NCI-H526 (cell line): ENCODE measurements at places on chromosomes 2 and 18.

GRCh38 chr18:31451625-31452024 lies 4.1 kb downstream of the DSG3 start:
- no peak for DNase-seq

- no peak for DNase-seq
Observed at GRCh38 chr2:269356-270030, 4.7 kb downstream of the ACP1 start.

- DNase-seq: no peak
Observed at GRCh38 chr18:36275561-36275960, 22.0 kb upstream of the FHOD3 start.

- no peak for DNase-seq
Observed at GRCh38 chr2:60556175-60556574, 2.7 kb upstream of the BCL11A start.

DNA sequence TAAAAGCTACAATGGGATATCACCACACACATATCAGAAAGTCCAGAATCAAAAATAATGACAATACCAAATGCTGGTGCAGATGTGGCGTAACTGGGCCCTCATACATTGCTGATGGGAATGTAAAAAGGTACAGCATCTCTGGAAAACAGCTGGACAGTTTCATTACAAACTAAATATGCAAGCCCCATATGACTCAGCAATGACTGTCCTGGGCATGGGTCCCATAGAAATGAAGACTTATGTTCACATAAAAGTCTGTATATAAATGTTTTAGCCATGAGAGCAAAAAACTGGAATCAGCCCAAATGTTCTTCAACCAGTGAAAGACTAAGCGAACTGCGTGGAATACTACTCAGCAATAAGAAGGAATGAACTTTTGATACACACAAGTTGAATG lies 56.7 kb downstream of the ALPK2 start:
- DNase-seq: no peak

DNA sequence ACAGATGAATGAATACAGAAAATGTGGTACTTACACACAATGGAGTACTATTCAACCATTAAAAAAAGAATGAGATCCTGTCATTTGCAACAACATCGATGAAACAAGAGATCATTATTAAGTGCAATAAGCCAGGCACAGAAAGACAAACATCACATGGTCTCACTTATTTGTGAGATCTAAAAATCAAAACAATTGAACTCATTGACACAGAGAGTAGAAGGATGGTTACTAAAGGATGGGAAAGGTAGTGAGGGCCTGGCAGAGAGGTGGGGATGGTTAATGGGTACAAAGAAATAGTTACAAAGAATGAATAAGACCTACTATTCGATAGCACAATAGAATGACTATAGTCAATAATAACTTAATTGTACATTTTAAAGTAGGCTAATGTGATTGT lies 393.5 kb downstream of the SATB2 start:
- DNase-seq: no peak

DNA sequence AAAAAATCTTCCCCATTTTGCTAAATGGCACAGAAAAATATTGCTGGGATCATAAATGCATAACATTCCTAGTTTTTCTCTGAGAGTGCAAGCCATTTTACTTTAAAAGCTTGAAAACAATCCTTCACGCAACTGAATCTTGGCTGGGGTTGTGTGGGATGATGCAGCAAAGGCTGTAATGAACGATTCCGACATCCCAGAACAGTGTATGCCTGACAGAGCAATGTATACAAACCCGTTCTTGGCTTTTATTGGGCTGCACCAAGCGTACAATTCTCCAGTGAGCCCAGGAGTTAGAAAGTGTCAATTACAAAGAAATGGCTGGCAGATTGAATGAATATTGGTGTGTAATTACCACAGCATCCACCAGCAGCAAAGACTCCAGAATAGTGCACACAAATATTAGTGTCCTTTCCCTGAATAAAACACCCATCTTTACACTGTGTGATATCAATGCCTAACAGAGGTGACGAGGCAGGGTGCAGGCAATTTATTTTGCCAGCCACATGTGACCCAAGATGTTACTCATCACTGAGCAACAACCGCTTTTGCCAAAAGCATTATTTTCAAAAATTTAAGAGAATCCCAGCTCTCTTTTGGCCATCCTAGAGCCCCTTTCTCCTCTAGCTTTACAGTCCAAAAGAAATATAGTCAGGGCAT lies 578.6 kb upstream of the CHAC2 start:
- DNase-seq: no peak

- no peak for DNase-seq
Observed at GRCh38 chr2:134465228-134466105, 211.6 kb downstream of the MGAT5 start.

GRCh38 chr18:79343567-79344207 lies 52.0 kb upstream of the NFATC1 start:
- DNase-seq: no peak

DNA sequence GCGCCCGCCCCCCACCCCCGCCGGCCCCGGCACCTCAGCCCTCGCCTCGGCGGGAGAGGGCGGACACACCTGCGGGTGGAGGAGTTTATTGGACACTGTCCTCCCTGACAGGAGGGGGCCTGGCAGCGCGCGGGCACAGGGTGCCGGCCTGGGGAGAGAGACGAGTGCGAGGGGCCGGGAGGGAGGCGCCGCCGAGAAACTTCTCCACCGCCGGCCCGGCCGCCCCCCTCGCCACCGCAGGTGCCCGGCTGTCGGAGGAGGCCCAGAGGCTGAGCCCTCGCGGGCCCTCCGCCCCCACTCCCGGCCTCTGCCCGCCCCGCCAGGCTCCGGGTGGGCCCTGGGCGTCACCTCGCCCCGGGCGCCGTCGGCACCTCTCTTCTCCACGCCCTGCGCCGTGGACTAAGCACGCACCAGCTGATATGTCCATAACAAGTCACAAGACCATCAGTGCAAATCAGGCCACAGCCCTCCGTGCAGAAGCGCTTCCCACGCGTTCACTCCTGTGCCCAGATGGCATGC lies 311.3 kb downstream of the CELF4 start:
- DNase-seq: no peak

- no peak for DNase-seq
Observed at GRCh38 chr2:197159661-197160211, 150.8 kb downstream of the ANKRD44 start.

- no peak for DNase-seq
Observed at GRCh38 chr18:57785751-57786437, 17.2 kb downstream of the ATP8B1 start.

- DNase-seq: no peak
Observed at GRCh38 chr2:238227587-238228032, 12.2 kb downstream of the HES6 start.

DNA sequence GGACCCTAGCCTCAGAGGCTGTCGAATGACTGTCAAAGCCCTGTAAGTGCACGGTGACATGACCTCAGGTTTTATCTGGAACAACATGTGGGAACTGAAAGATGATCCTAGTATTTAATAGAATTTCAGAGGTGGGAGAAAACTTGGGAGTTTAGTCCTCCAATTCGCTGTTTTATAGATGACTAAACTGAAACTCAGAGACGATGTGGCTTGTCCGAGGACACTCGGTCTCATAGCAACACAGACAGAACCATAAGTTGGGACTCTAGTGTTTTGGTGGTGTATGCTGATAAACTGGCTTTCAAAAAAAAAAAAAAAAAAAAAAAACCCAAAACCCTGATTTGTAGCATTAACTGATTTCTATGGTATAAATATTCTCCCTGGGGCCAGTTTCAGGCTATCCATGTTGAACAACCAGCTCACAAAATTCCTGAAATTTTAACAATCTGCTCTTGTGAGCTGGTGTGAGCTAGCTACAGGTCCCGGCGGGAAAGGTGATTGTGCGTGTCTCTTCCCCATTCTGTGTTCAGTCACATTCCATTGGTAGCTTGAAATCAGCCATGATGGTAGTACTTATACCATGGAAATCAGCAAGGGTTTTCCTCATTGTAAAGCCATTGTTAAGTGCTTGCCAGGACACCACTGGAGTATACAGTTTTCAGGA lies 195.5 kb upstream of the EPAS1 start:
- no peak for DNase-seq

GRCh38 chr2:68931799-68932198 lies 20.9 kb downstream of the GKN2 start:
- no peak for DNase-seq

GRCh38 chr2:230949966-230950873 lies 25.2 kb upstream of the GPR55 start:
- no peak for DNase-seq

DNA sequence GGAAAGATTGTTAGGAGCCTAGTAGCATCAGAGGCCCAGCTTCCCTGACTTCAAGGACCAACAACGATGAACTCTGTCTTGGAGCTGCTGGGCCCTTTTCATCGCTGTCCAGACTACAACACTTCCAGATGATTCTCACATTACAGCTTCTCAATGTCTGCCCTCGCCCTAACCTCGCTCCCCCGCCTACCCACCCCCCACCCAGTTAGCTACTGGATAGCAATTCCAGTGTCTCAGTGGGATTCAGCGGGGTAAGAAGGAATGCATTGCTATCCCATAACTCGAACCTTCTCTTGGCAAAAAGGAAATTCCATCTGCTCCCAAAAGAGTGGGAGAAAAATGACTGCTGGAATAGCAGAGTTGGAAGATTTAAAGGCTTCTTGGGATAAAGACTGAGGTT lies 65.0 kb downstream of the RPL37A start:
- DNase-seq: no peak

DNA sequence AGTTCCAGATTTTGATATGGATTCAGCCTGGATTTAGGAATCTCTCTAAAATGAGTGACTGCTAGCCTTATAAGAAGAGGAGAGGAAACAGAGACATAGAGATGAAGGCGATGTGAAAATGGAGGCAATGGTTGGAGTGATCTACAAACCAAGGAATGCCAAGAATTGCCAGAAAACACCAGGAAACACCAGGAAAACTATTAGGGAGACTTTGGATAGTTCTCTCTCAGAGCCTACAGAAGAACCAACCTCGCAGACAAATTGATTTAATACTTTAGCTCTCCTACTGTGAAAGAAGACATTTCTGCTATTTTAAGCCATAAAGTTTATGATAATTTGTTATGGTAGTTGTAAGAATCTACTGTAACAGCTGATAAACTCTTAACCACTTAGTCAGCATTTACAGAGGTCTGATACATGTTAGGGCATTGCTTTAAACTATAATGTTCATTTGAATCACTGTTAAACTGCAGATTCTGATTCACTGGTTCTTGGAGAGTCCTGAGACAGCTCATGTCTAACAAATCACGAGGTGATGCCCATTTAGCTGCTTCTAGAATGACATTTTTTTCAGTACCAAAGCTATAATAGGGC lies 1702.6 kb upstream of the LRRTM1 start:
- DNase-seq: no peak

DNA sequence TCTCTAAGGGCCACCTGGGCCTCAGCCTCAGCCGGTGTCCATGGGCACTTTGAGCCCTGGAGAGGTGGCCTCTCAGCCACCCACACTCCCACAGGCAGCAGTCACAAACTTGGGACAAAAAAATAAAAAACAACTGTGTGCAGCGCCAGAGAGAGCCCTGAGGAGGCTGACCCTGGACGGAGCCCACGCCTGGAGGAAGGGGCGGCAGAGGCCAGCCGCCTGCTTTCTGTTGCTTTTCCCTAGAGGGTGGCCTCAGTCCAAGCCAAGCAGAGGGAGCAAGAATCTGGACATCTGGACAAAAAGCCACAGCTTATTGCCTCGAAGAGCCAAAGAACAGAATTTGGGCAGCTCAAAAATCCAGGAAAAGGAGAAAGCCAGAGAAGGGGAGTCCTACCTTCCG lies 43.3 kb upstream of the LDLRAD4 start:
- no peak for DNase-seq

DNA sequence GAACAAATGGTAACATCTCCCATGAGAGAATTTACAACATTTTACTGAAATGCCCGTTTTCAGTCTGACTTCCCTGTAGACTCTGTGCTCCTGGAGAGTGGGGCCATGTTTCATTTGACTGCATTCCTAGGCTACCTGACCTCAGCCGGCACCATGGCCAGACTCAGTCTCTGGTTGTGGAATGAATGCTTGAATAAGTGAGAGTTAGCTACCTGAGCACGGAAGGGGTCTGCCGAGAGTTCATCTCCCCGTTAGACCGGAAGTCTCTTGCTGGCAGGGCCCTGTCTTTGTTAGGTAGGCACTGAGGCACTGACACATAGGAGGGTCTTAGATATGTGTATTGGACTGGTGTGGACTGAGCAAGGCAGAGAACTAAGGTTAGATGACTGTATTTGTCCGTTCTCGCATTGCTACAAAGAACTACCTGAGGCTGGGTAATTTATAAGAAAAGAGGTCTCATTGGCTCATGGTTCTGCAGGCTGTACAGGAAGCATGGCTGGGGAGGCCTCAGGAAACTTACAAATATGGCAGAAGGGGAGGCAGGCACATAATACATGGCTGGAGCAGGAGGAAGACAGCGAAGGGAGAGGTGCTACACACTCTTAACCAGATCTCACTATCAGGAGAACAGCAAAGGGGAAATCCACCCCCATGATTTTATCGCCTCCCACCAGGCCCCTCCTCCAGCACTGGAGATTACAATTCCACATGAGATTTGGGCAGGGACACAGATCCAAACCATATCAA lies 271.2 kb downstream of the GLI2 start:
- no peak for DNase-seq

- no peak for DNase-seq
Observed at GRCh38 chr18:76263046-76264005, 231.7 kb downstream of the ZNF516 start.

- DNase-seq: peak; percentile 46
Observed at GRCh38 chr2:205629091-205629776, 53.1 kb upstream of the NRP2 start.

- DNase-seq: no peak
Observed at GRCh38 chr2:11647834-11648600, 22.0 kb downstream of the NTSR2 start.

- no peak for DNase-seq
Observed at GRCh38 chr2:238879043-238879442, 31.2 kb downstream of the TWIST2 start.

DNA sequence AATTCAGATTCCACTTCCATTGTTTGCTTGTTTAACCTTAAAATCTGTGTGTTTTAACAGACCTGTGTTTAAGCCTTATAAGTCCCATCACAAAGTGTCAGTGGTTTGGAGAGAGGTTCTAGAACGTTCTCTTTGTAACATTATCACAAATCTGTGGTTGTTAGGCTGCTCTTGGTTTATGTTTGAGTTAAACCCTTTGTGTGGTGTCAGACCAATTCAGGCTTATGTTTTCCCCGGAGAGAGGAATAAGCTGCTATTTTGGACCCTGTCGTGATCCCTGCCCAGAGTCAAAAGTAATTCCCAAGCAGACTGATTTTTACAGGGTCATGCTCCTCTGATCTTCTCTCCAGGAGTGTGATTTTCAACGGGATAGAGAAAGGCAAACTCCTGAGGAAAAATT lies 43.8 kb upstream of the LTBP1 start:
- no peak for DNase-seq
